Naive thymus-derived CD4-positive, alpha-beta T cell (primary cell): ENCODE measurements at places on chromosomes 5 and 9. TPM values are rescaled to one million over a fixed set of nuclear protein-coding genes. Genes with fewer than 3 reads are reported as not detected.

DNA sequence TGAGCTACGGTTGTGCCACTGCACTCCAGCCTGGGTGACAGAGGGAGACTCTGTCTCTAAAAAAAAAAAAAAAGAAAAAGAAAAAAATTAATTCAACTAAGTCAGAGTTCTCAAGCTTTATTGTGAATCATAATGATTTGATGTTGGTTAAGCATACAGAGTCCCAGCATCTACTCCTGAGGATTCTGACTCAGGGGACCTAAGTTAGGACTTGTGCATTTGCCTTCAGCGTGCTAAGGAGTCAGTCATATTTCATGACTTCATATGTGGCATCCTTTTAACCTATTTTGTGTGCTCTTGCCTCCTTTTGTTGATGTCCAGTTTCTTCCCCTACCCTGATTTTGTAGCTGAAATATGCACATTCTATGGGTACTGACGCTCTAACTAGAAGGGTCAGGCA lies 2.9 kb downstream of the MYOZ3 start:
- H3K36me3 ChIP-seq: no peaks in the 10 kb centered on the region
- DNase-seq: no peak
- H3K27me3 ChIP-seq: no peaks in the 10 kb centered on the region
- no peak overlapping the region for H3K27ac ChIP-seq
- H3K4me1 ChIP-seq: no peaks in the 10 kb centered on the region
- no peak overlapping the region for H3K4me3 ChIP-seq

- no peak for DNase-seq
- H3K36me3 ChIP-seq: no peaks in the 10 kb centered on the region
- no peaks in the 10 kb centered on the region for H3K4me1 ChIP-seq
- H3K27ac ChIP-seq: no peak overlapping the region
These were observed 13.3 kb downstream of the NR5A1 start for GRCh38 chr9:124493794-124494479.

- H3K4me1 ChIP-seq: no peaks in the 10 kb centered on the region
- no peak overlapping the region for H3K4me3 ChIP-seq
- no peaks in the 10 kb centered on the region for H3K27me3 ChIP-seq
These were observed 89.7 kb upstream of the OSMR start for GRCh38 chr5:38756068-38756467.

The TEX53 gene
- not detected in 2 replicates for total RNA-seq

- peaks cover 5% of the 10 kb centered on the region for H3K4me1 ChIP-seq
- no peaks in the 10 kb centered on the region for H3K36me3 ChIP-seq
- no peak overlapping the region for H3K27ac ChIP-seq
- DNase-seq: no peak
- no peaks in the 10 kb centered on the region for H3K27me3 ChIP-seq
These were observed 536 bp upstream of the PPIC start for GRCh38 chr5:123037104-123037418.

DNA sequence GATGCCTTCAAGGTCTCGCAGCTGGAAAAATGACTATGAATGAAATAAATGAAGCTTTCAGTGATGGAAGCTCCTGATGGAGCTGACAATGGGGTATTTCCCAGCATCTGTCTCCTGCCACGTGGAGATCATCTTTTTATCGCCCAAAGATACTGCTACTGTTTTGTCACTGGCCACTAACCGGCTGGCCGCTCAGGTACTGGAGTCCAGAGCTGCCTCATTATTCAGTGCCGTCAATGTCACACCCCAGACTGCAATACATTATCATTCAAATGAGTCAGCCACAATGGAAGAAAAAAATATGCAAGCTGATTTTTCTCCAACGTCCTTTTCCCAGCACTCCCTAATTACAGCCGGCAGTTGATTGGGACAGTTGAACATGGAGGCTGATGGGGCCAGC lies 280.4 kb downstream of the ZSWIM6 start:
- H3K27ac ChIP-seq: no peak overlapping the region
- H3K36me3 ChIP-seq: no peaks in the 10 kb centered on the region
- no peaks in the 10 kb centered on the region for H3K27me3 ChIP-seq
- H3K4me1 ChIP-seq: no peaks in the 10 kb centered on the region
- DNase-seq: no peak
- H3K4me3 ChIP-seq: no peak overlapping the region

- H3K27me3 ChIP-seq: no peaks in the 10 kb centered on the region
- no peak for DNase-seq
- H3K27ac ChIP-seq: no peak overlapping the region
- H3K36me3 ChIP-seq: no peaks in the 10 kb centered on the region
These were observed 170.2 kb downstream of the RANBP17 start for GRCh38 chr5:171031977-171032376.

- no peak overlapping the region for H3K4me3 ChIP-seq
- no peak overlapping the region for H3K27ac ChIP-seq
- no peak for DNase-seq
- H3K27me3 ChIP-seq: no peaks in the 10 kb centered on the region
- H3K4me1 ChIP-seq: no peaks in the 10 kb centered on the region
- H3K36me3 ChIP-seq: no peaks in the 10 kb centered on the region
These were observed 112.2 kb upstream of the ADRA1B start for GRCh38 chr5:159804121-159804520.

GRCh38 chr9:91182429-91183225 lies 179.1 kb downstream of the AUH start:
- no peak for DNase-seq
- no peaks in the 10 kb centered on the region for H3K36me3 ChIP-seq
- peaks cover 7% of the 10 kb centered on the region for H3K4me1 ChIP-seq
- H3K27me3 ChIP-seq: no peaks in the 10 kb centered on the region

DNA sequence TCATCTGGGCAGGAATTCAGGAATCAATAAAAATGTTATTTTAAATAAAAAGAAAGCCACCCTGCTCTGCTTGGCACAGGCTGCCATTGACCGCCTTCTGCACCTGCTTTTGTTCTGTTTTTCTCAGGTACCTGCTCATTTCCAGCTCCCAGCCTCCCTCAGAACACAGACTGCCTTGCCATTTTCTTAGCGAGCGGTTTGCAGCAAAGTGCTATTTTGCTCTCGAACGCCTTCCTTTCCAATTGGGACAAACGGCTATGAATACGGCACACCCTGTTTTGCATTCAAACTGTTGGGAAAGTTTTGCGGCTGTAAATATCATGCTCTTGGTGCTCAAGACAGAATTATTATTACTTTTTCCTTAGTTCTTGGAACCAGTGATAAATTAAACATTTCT lies 25.1 kb upstream of the FCN1 start:
- H3K27ac ChIP-seq: no peak overlapping the region
- no peaks in the 10 kb centered on the region for H3K27me3 ChIP-seq
- no peaks in the 10 kb centered on the region for H3K4me1 ChIP-seq
- no peaks in the 10 kb centered on the region for H3K36me3 ChIP-seq

GRCh38 chr5:139306628-139307379 lies 13.3 kb downstream of the MATR3 start:
- no peak for DNase-seq
- H3K4me1 ChIP-seq: peaks cover 85% of the 10 kb centered on the region
- H3K27ac ChIP-seq: no peak overlapping the region
- no peaks in the 10 kb centered on the region for H3K36me3 ChIP-seq
- H3K4me3 ChIP-seq: peak overlapping the region; percentile 1

The CDX1 gene
- not detected for total RNA-seq

GRCh38 chr9:111668026-111668573 lies 6.7 kb downstream of the GNG10 start:
- no peak for DNase-seq
- no peaks in the 10 kb centered on the region for H3K27me3 ChIP-seq
- peaks cover 21% of the 10 kb centered on the region for H3K4me1 ChIP-seq
- H3K27ac ChIP-seq: no peak overlapping the region

The NR5A1 gene
- not detected for total RNA-seq

DNA sequence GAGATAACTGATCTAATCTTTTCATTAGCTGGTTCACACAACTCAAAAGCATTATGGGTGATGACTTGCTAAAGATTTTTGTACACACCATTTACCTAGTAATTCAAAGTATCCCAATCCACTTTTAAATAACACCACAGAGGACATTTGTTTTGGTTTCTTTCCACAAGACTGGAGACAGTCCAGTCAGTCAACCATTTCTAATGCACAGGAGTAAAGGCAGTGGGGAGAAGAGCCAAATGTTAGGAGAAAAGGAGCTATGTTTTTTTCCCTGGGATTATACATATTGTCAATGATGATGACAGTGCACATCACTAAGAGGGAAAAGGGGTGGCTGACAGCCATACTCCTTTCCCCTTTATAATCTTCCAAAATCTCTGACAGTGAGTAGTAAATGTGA lies 240.9 kb downstream of the GABRB2 start:
- H3K27ac ChIP-seq: no peak overlapping the region
- DNase-seq: no peak
- no peaks in the 10 kb centered on the region for H3K27me3 ChIP-seq
- H3K4me3 ChIP-seq: no peak overlapping the region
- no peaks in the 10 kb centered on the region for H3K36me3 ChIP-seq

DNA sequence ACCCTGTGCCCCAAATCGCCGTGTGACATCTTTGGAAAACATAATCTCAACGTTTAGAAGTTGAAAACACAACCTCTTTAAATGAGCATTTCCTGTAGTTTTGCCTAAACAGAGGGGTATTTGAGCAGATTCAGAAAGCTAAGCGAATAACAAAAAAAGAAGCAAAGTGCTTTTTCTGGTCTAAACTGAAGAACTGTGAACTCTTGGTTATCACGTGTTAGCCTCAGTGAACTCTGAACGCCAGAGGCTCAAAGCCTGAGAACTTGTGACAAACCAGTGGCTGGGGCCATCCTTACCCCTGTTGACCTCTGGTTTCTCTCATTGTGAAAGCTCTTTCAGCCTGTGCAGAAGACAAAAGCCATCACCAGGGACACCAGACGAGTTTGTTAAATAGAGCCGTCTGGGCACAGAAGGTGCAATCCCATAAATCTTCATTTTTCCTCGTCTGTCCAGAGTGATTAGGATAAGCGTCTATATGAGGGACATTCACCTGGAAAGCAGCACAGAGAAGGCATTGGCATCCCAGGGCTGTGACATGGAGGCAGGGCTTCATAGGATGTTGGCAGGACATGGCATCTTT lies 61.4 kb upstream of the ICE1 start:
- no peak overlapping the region for H3K27ac ChIP-seq
- no peaks in the 10 kb centered on the region for H3K4me1 ChIP-seq
- H3K4me3 ChIP-seq: no peak overlapping the region
- no peak for DNase-seq
- no peaks in the 10 kb centered on the region for H3K36me3 ChIP-seq

DNA sequence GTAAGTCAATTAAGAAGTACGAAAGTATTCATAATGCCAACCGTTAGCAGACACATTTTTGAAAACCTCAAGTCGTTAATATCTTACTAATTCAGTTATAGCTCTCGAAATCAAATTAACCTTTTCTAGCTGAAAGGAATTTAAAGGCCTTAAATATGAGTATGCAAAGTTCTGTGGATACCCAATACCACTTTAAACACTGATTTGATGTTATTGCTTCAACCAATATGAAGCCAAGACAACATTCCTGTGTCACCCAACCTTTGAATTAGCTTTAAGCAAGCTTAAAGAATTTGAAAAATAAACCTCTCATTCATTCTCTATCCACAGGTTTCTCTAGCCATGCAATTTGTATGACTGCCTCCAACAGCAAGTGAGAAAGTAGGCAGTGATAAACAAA lies 204.5 kb downstream of the MCTP1 start:
- no peaks in the 10 kb centered on the region for H3K4me1 ChIP-seq
- no peak overlapping the region for H3K27ac ChIP-seq
- no peak overlapping the region for H3K4me3 ChIP-seq
- DNase-seq: no peak
- no peaks in the 10 kb centered on the region for H3K27me3 ChIP-seq

The LVRN gene
- total RNA-seq: 0.25 TPM in 1 of 2 replicates, not detected in the other

The FGD3 gene
- total RNA-seq: 174 TPM

GRCh38 chr5:164713682-164714081 lies 1208.3 kb downstream of the MAT2B start:
- no peaks in the 10 kb centered on the region for H3K36me3 ChIP-seq
- H3K4me3 ChIP-seq: no peak overlapping the region
- no peak overlapping the region for H3K27ac ChIP-seq
- H3K4me1 ChIP-seq: no peaks in the 10 kb centered on the region

DNA sequence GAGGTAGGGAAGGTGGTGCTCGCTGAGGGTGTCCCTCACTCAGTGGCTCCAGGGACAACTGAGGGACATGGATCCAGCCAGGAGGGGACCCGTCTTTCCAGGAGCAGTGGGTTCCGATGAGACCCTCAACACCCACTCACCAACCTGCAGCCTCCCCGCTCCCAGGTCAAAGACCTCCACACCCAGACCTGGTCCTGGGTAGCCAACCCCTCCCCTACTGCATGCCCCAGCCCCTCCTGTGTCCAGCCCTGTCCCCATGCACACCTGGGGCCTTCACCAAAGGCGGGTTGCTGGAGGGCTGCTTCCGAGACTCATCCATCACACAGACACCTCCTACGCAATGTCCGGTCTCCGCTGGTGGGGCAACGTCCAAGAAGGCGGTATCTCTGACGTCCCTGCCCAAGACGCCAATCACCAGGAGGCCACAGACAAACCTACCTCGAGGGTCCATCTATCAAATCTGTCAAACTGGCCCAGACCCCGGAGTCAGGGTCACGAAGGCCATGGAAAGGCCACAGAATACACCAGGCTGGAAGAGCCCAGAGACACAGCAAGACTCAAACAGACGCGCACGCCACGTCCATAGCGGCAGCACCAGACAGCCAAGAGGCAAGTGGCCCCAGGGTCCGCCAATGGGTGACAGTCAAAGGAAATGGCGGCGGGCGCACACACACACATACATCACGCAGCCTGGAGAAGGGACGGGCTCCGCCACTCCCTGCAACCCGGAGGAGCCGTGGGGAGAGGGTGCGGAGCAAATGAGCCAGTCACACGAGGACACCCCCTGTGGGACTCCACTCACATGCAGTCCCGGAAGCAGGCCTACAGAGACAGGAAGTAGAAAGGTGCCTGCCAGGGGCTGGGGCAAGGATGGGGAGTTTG lies 10.8 kb downstream of the NACC2 start:
- no peaks in the 10 kb centered on the region for H3K36me3 ChIP-seq
- DNase-seq: no peak
- peaks cover 5% of the 10 kb centered on the region for H3K4me1 ChIP-seq
- no peak overlapping the region for H3K27ac ChIP-seq
- H3K27me3 ChIP-seq: no peaks in the 10 kb centered on the region

DNA sequence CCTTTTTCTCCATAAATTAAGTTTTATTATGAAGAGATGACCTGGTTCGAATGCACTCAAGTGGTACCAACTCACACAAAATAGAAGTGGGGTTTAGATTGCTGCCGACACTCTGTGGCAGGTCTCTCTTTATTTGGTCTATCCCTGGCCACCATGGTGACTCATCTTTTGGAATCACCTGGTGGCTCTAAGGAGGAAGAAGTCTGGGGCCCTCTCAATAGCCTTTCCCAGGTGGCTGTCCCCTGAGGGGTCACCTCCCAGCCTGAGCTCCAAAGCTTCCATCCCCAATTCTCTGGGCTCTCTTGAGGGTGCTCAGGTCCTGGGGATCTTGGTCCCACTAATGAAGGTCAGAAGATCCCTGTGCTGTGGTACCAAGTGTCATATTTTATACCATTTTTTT lies 136.8 kb downstream of the MVB12B start:
- no peaks in the 10 kb centered on the region for H3K36me3 ChIP-seq
- H3K27ac ChIP-seq: no peak overlapping the region
- H3K4me3 ChIP-seq: no peak overlapping the region
- H3K27me3 ChIP-seq: no peaks in the 10 kb centered on the region
- H3K4me1 ChIP-seq: peaks cover 2% of the 10 kb centered on the region

DNA sequence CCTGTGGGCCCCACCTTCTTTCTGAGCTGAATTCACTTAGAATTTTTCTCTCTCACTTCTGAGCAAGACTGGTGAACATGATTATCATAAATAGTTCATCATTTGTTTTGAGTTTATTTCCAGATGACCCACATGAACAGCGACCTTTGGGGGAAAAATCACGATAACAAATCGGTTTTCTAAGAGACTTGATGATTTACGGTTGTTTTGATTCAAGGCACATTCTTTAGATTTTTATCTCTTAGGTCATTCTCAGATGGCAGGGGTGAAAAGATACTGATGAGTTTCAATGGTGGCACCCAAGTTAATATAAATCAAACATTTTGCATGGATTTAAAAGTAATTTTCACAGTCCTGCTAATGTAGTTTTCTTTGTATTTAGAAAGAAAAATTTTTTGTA lies 95.1 kb downstream of the DMXL1 start:
- no peak overlapping the region for H3K4me3 ChIP-seq
- H3K4me1 ChIP-seq: peaks cover 4% of the 10 kb centered on the region
- H3K27ac ChIP-seq: no peak overlapping the region
